Umbilical cord (tissue), 2 donors: ENCODE measurements at places on chromosomes 5 and 9.

DNA sequence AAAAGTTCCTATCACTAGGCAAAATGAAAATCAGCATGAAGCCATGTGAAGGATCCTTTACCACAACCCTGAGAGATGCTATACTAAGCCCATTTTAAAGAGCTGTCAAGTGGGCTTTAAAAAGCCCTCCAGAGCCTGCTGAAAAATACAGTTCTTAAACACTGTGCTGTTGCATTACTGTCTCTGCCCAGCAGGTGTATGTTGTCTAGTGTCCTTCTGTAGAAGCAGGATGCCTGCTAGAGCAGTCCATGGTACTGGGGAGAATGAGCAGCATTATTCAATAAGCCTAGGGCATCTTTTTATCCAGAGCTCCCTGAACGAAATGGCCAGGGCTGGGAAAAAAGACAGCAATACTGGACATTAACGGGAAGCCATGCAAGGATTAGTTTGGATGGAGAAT is 126.2 kb upstream of the PLCXD3 start:
- DNase-seq = peak; percentile 5

DNA sequence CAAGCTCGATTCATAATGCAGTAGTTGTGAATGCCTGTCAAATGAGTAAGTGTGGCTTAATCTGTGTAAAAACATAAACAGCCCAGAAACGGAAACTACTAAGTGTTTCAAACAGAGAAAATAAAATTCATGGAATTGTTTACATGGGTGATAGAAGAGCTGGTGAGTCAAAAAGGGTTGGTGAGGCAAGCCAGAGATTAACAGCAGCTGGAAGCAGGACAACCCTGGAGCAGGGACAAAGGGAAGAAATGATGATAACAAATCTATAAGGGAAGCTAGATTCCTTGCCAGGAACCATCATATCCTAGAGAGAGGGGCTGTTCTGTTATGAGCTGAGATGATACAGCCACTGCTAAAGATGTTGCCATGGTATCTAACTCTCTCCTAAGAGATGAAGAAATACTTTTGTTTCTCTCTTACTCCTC is 18.0 kb upstream of the PRR16 start:
- peak; percentile 47 for DNase-seq

GRCh38 chr5:154850255-154851062 is at the start of gene FAXDC2:
TSS of gene FAXDC2 (minus strand) at chr5:154850603. CDS start at chr5:154838178, 12,425 bp downstream.
- DNase-seq = peak; percentile 96

GRCh38 chr5:153618867-153619266 is 128.4 kb downstream of the GRIA1 start:
- DNase-seq = no peak

- no peak for DNase-seq
Measured at GRCh38 chr9:73173557-73174329, 22.1 kb downstream of the ANXA1 start.

DNA sequence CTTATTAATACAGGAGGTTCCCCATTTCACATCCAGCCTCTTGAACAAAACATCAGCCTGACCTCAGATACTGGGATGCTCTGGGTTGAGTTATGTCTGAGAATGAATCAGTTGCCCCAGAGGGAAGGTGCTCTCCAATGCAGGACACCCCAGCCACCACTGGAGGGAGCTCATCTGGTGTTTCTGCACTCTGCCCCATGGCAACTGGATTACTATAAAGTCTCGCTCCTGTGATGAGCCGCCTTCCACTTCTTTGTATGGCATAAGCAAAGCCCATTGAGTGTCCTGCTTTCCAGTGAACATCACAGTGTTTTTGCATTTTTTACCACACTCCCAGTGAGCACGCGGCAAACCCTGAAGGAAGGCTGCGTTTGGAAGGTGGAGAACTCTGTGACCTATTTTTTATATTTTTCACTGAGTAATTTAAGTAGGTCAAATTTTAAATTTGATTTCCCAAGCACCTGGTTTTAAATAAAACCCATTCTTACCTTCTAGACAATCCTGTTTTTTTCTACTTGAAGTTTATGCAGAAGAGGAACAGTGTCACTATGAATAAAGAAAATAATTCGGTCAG is 176.9 kb upstream of the WWC1 start:
- DNase-seq = no peak

GRCh38 chr9:90939351-90939750 is 137.7 kb downstream of the SYK start:
- no peak for DNase-seq

GRCh38 chr9:82957529-82958379 is 105.2 kb downstream of the RASEF start:
- DNase-seq = no peak

- DNase-seq = no peak
Measured at GRCh38 chr5:83889971-83890745, 169.5 kb upstream of the HAPLN1 start.

DNA sequence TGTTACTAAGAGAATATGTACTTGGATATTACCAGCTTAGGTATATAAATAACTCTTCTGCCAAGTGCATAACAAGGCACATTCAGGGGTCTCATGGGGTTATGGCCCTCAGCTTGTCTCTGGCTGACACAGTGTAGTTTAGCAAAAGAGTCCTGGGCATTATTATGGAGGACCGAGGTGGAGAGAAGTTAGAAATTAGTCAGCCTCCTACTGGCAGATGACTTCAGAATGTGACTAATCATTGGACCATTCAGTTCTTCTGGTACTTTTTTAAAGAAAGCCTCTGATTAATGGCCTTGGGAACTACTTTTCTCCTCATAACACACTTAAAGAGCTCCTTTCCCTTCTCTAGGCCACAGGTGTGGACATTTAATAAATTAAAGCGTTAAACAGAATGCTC is 178.9 kb downstream of the SH3GL2 start:
- DNase-seq = no peak

DNA sequence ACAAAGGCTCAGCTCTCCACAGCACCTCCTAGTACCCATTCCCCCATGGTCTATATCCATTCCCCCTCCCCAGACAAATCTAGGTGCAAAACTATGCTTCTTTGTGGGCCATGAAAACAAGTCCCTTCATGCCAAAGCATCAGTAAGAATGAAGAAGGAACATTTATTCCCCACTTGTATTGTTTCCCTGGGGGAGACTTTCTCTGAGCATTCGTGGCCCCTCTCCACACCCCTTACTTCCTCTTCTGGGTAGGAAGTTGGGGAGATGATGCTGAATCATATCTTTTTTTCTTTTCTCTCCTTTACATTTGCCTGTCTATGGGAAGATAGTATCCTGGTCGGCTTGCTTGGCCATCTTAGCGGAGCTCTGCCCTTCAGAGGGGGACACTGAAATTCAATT is 246.8 kb downstream of the NSG2 start:
- no peak for DNase-seq

- peak; percentile 85 for DNase-seq
Measured at GRCh38 chr5:68652534-68652965, 437.0 kb downstream of the PIK3R1 start.

DNA sequence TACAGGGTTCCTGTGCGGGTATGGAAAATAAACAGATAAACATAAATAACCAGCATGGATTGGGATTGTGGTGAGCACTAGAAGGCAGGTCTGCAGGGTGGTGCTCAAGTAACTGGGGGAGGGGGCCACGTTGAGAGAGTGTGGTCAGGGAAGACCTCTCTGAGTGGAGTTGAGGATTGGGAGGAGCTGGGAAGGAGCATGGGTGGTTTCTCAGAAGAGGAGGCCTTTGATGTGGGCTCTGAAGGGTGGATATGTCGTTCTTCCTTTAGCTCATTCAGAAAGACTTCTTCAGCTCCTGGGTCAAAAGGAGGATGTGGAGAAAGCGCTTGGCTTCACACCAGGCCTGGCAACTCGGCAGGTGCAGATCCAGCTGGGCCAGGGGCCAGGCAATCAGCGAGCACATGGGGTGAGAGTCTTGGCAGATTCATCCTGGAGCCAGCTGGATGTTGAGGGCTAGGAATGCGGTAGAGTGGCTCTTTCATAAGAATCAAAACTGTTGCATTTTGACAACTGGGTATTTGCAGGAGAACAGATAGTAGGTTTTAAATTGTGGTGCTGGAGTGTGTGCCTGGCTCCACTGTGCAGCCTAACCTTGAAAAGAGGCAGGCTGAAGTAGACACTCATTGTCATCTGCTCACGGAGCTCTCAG is 71.7 kb downstream of the PCSK5 start:
- DNase-seq = no peak

DNA sequence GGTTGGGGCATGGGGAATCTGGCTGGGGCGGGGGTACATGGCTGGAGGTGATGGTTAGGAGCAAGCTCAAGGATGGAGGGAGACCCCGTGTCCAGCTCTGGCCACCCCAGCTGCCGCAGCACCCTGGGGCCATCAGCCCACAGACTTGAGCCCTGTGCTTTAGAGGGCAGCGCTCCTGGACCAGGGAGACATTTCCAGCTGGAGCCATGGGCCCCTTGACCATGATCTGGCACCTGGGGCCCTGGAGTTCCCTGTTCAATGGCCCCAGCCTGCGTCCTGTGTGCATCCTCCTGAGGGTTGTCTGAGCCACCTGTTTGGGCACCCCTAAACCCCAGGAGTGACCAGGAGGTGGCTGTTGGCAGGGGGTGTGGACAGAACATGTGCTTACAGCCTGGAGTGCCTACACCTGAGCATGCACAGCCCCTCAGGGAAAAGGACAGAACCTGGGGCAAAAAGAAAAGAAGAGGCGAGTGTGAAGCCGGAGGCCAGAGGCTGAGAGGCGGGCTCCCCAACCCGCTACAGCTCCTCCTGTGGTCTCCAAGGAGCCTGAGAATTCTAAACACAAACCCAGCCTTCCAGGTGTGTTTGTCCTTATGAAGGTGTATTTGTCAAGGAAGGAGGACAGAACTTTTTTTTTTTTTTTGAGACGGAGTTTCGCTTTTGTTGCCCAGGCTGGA is 126.7 kb downstream of the C9orf50 start:
- DNase-seq = no peak

GRCh38 chr9:70986984-70987383 is 134.4 kb downstream of the TRPM3 start:
- DNase-seq = no peak

DNA sequence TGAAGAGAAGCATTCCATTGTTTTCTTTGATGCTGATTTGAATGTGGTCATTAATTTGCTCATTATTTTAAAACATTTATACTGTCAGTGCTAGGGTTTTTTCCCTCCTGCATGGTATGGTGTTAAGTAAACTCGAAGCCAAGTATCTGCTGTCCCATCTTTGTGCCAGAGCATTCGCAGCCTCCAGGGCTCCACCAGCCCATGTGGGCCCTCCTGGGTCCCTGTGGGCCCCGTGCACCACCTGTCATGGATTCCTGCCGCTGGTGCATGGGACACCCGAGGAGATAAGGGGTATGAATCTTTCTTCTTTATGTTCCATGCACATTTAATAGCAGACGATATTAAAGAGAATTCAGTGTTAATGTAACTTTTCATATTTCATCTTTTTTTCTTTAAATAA is 95.1 kb downstream of the TRIO start:
- no peak for DNase-seq

DNA sequence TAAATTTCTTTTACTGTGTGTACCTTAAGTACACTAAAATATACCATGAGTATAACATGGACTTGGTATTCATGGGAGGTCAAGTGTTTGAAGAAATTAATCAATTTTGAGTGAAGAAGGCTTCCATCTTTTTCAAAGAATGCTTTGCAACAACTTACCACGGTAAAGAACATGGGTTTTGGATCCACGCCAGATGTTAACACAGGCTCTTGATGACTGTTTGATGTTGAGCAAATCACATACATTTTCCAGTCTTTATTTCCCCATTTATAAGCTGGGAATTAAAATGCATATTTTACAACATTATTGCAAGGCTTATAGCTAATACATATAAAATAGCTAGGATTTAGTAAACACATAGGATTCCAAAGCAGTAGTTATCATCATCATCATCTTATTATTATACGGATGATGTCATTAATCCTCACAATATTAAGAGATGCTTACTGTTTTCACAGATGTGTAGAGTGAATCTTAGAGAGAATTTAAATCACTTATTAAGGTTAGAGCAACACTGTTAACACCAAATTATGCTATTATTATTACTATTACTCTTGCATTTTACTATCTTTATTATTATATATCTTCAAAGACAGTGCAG is 362.0 kb downstream of the PRELID2 start:
- no peak for DNase-seq

DNA sequence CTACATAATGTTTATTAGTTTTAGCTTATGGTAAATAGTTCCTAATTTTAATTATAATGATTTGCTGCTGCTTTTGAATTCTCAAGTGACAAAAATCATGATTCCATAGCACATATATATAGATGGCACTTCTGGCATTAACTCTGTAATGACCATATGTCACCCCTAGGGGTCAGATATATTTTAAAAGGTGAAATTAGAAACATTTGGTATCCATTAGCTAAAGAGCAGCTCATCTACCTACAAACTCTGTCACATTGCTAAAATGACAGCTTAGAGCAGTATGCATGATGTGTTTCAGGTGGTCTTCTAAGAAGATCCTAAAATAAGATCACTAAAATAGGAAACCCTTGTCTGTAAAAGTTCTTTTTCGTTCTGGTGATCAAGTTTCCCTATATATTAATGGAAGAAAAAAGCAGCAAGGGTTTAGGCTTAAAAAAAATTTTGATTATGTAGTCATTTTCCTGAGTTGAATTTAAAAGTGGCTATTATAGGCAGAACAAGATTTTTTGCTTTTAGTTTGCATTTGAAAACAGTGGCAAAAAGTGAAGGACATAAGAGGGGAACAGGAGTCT is 157.7 kb upstream of the POU5F2 start:
- no peak for DNase-seq

DNA sequence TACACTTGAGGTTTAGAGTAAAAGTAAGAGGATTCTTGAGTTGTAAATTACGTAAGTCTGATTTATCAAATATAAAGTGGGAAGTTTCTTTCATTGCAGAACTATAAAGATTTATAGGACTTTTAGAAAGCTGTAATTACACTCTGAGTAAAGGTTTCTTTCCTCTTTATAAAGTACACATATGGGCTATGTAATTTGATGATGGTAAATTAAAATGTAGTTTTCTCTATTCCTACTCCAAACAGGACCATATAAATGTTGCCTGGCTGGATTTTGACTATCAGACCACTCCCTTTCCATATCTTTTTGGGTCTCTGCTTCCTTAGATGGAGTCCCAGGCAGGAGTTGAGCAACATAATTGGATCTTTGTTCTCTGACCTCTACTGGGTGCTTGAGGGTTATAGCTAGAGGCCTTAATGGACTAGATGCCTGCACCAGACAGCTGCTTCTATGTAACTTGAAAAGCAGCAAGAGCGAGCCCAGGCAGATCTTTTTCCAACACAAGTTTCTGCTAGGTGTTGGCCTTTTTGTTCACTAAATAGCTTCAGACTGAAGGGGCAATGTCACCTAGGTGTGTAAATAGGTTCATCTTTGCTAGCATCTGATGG is 11.4 kb upstream of the TEX48 start:
- DNase-seq = peak; percentile 25
